ENCODE measurements at places on chromosomes 12 and 14. TPM values are rescaled to one million over a fixed set of nuclear protein-coding genes. Genes with fewer than 3 reads are reported as not detected.

Gene GTF2A1
- total RNA-seq: 29.9 TPM

Gene TBC1D30
- 0.50 TPM for total RNA-seq

Gene KIF26A
- total RNA-seq: 8.2 TPM

Gene GARIN6
- not detected for total RNA-seq

Gene SLC25A47
- not detected for total RNA-seq

Gene TMEM132D
- not detected for total RNA-seq

Gene SEL1L
- 65.3 TPM for total RNA-seq

Gene CLEC14A
- total RNA-seq: 28.1 TPM

Gene ASCL4
- not detected for total RNA-seq

GRCh38 chr14:93128725-93129459 lies 13.2 kb upstream of the ITPK1 start:
- no peaks in the 10 kb centered on the region for H3K36me3 ChIP-seq
- no peak for DNase-seq
- peaks cover 3% of the 10 kb centered on the region for H3K4me1 ChIP-seq
- no peak overlapping the region for H3K4me3 ChIP-seq

DNA sequence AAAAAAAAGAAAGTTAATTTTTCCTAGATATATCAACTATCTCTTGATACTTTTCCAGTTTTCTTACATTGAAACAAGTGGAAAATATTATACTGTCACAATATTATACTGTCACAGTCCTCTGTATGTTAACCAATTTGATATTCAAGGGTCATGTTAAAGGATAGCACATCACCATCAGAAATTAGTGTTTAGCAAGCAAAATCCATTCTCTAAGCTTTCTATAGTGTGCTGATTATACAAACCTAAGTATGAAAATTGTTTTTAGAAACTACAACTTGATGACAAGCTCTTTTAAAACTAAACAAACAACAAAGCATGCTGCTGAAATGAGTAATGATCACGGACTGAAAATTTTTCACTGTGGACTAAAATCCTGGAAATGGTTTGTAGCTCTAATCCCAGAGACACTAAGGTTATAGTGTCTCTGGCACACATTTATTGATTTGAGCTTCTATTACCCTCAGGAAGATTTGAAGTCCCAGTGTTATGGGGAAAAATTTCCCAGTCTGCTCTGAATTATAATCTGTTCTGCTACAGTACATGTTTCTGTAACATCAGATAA lies 9.7 kb downstream of the SPTSSA start:
- DNase-seq: no peak
- H3K27me3 ChIP-seq: no peaks in the 10 kb centered on the region
- no peaks in the 10 kb centered on the region for H3K4me1 ChIP-seq
- H3K4me3 ChIP-seq: no peak overlapping the region
- no peak overlapping the region for H3K27ac ChIP-seq

DNA sequence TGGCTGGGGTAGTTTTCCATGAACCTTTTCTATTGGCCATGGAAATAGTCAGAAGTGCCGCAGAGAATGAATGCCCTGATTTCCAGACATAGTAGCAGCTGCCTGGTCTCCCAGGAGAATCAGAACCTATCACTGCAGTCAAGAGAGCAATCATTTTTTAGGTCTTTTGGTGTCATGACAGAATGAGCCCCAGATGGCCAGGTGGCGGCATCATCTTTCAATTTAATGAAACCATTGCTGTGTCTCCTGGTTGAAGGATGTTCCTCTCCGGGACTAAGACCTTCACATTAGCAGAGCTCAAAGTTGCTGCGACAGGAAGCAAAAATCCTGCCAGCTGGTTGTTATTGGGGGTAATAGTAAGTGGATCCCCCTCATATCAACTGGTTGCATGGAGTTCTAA lies 18.8 kb downstream of the TNFAIP2 start:
- no peak for DNase-seq
- no peak overlapping the region for H3K27ac ChIP-seq
- no peaks in the 10 kb centered on the region for H3K36me3 ChIP-seq
- H3K4me1 ChIP-seq: peaks cover 8% of the 10 kb centered on the region
- H3K4me3 ChIP-seq: no peak overlapping the region

DNA sequence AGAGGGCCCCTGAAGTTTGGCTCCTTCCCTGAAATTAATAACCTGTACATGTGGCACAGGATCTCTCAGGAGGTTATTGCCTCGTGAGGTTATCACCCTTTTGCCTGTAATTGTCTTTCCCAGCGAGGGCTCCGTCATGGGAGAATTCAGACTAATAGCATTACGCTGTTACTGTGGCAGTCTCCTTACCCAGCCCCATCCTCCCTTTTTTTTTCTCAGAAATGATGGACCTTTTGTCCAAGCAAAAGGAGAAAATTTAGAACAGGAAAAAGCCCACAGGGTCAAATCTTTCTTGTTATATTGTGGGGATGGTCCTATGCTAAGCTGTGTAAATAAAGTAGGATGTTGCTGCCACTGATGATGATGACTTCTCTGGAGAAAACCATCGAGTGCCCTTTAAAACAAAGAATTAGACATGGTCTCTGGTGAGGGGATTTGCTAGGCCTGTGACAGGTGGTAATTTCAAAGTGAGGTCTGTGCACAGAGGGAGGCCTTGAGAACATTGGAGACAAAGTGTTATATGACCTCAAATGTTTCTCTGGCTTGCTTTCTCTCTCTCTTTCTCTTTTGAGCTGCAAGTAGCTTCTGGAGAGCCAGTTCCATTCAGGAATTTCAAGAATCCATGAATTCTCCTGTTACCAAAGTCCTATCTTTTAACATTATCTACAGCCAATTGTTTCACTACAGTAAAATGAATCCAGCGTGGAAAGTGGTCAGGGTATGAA lies 357.2 kb downstream of the BMP4 start:
- DNase-seq: no peak
- H3K27ac ChIP-seq: no peak overlapping the region
- H3K27me3 ChIP-seq: no peaks in the 10 kb centered on the region
- no peaks in the 10 kb centered on the region for H3K36me3 ChIP-seq
- H3K4me3 ChIP-seq: no peak overlapping the region

DNA sequence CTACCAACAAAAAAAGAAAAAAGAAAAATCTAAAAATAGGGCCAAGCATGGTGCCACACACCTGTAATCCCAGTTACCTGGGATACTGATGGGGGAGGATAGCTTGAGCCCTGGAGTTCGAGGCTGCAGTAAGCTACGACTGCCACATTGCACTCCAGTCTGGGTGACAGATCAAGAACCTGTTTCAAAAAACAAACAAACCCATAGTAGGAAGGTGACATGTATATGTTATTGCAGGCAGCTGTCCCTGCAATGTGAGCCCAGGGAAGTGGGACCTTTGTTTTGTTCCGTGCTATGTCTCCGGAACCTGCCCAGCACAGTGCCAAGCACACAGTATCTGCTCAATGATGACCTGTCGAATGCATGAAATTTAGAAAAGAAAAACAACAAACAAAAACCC lies 37.2 kb upstream of the YY1 start:
- H3K4me3 ChIP-seq: no peak overlapping the region
- H3K27ac ChIP-seq: no peak overlapping the region
- no peak for DNase-seq
- H3K4me1 ChIP-seq: no peaks in the 10 kb centered on the region
- no peaks in the 10 kb centered on the region for H3K27me3 ChIP-seq
- H3K36me3 ChIP-seq: no peaks in the 10 kb centered on the region

DNA sequence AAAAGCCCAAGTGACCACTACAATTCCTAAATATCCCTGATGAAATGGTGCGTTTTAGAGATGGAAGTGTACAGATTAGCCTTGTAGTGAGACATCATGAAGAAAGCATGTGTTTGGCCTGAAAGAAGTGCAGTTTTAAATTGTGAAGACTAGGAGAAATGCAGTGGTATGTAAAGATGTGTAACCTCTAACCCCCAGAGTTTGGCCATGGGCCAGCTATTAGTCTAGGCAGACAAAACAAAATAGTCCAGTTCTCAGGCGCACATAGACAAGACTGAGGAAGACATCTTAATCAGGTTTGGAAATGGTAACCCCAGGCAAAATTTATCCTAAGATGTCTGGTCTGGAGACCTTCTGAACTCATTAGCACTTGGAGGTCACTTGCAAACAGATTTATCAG lies 23.4 kb downstream of the WBP11 start:
- H3K36me3 ChIP-seq: peaks cover 10% of the 10 kb centered on the region
- DNase-seq: no peak
- no peaks in the 10 kb centered on the region for H3K4me1 ChIP-seq
- H3K27me3 ChIP-seq: no peaks in the 10 kb centered on the region

GRCh38 chr14:49546766-49547165 lies 39.4 kb downstream of the RPS29 start:
- no peaks in the 10 kb centered on the region for H3K4me1 ChIP-seq
- no peak overlapping the region for H3K4me3 ChIP-seq
- DNase-seq: no peak
- no peaks in the 10 kb centered on the region for H3K27me3 ChIP-seq
- no peak overlapping the region for H3K27ac ChIP-seq
- no peaks in the 10 kb centered on the region for H3K36me3 ChIP-seq

- H3K27ac ChIP-seq: no peak overlapping the region
- H3K4me1 ChIP-seq: peaks cover 54% of the 10 kb centered on the region
- no peak for DNase-seq
- no peaks in the 10 kb centered on the region for H3K27me3 ChIP-seq
Observed at GRCh38 chr14:90613453-90613852, 202.8 kb downstream of the TTC7B start.

DNA sequence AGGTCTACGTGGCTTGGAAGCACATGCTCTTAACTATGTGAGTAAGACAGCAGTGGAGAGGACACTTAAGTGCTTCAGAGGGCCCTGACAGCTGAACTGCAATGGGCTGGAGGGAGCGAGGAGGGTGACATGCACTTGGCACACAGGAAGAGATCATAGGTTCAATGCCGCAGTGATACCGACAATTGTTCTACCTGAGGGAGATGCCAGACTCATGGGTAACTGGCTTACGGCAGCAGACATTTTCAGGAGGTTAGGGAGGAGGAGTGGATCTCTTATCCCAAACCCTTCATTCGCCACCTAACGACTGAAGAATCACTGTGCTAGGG lies 68.4 kb downstream of the NTF3 start:
- H3K4me1 ChIP-seq: no peaks in the 10 kb centered on the region
- no peak for DNase-seq
- H3K27ac ChIP-seq: no peak overlapping the region

DNA sequence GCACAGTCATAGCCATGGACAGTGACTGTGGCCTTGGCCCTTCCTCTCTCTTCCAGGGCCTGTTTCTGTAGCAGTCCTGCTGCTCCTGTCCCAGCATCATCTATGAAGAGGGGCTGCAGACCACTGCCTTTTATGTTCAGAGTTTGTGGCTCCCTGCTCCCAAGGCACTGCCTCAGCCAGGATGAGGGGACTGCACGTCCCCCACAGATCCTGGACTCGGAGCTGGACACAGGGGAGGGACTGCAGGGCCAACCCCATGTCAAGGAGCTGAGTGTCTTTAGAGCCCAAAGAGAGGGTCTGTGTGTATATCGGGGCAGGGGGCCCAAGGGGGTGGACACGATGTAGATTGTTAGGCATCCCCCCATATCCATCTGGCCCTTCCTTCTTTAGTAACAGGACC lies 60.6 kb upstream of the DIO3 start:
- H3K27me3 ChIP-seq: peaks cover 60% of the 10 kb centered on the region
- no peaks in the 10 kb centered on the region for H3K4me1 ChIP-seq
- H3K36me3 ChIP-seq: no peaks in the 10 kb centered on the region
- no peak overlapping the region for H3K4me3 ChIP-seq
- H3K27ac ChIP-seq: no peak overlapping the region

- peak overlapping the region; percentile 88 for H3K27ac ChIP-seq
- no peaks in the 10 kb centered on the region for H3K27me3 ChIP-seq
- H3K36me3 ChIP-seq: peaks cover 58% of the 10 kb centered on the region
- no peak overlapping the region for H3K4me3 ChIP-seq
Observed at GRCh38 chr12:57262126-57262822, 11.3 kb upstream of the STAC3 start.

GRCh38 chr14:32087173-32087861 lies 10.2 kb downstream of the ARHGAP5 start:
- H3K4me3 ChIP-seq: no peak overlapping the region
- peaks cover 43% of the 10 kb centered on the region for H3K4me1 ChIP-seq
- H3K27ac ChIP-seq: no peak overlapping the region
- H3K36me3 ChIP-seq: no peaks in the 10 kb centered on the region

GRCh38 chr14:98700748-98701147 lies 571.2 kb downstream of the BCL11B start:
- no peaks in the 10 kb centered on the region for H3K36me3 ChIP-seq
- no peaks in the 10 kb centered on the region for H3K4me1 ChIP-seq
- H3K27ac ChIP-seq: no peak overlapping the region
- DNase-seq: no peak
- H3K4me3 ChIP-seq: no peak overlapping the region

GRCh38 chr12:10557329-10557728 lies 51.6 kb downstream of the EIF2S3B start:
- no peaks in the 10 kb centered on the region for H3K27me3 ChIP-seq
- no peaks in the 10 kb centered on the region for H3K4me1 ChIP-seq
- DNase-seq: no peak
- H3K27ac ChIP-seq: no peak overlapping the region
- H3K36me3 ChIP-seq: no peaks in the 10 kb centered on the region

DNA sequence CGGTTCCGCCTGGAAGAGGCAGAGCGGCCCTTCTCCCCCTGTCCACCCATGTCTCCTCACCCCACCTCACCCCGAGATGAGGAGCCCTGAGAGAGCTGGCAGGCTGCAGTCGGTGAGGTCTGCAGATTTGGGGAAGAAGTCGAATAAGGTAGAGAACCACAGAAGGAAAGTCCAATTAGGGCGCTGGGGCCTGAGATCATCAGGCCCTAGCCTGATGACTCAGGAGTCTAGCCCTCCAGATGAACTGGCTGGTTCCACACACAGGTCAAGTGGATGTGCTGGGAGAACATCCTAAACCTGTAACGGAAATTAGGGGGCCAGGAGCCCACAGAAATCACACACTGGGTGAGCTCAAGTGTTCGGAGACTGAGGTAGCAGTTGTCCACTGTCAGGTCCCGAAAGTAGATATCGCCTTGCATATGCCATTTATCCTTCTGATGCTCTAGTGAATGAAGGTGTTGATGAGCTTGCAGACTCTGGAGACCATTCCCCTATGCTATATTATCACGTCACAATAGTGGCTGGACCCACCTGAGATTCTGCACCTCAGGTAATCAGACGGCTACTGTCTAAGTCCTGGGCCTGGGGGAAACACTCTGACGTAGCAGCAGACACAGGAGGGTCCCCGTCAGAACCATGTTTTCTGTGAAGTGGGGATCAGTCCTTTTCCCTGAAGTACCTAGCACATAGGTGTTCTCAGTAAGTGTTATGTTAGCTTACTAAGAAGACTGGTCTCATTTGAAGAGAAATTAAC lies 886 bp upstream of the METTL17 start:
- peak overlapping the region; percentile 78 for H3K27ac ChIP-seq
- H3K36me3 ChIP-seq: peaks cover 29% of the 10 kb centered on the region
- peak overlapping the region; percentile 82 for H3K4me3 ChIP-seq
- no peaks in the 10 kb centered on the region for H3K27me3 ChIP-seq
- no peak for DNase-seq

DNA sequence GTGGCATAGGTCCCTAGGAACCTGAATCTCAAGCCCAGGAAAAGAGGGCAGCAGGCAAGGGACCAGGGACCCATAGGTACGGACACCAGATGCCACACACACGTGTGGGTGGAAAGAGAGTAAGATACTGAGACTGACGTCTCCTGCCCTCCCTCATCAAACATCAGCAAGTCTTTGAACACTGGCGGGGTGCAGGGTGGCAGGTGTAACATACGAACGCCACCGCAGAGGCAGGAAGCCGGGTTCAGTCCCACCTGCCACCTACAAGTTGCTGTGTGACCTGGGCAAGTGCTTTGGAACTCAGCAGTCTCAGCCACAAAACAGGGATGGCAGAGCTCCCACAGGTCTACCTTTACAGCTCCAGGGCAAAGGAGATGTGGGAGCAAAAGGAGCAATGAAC lies 11.1 kb downstream of the ACTN1 start:
- H3K27me3 ChIP-seq: no peaks in the 10 kb centered on the region
- H3K27ac ChIP-seq: no peak overlapping the region
- H3K4me1 ChIP-seq: peaks cover 67% of the 10 kb centered on the region

GRCh38 chr14:30355431-30355913 lies 203.5 kb upstream of the G2E3 start:
- no peak for DNase-seq
- no peak overlapping the region for H3K27ac ChIP-seq
- no peaks in the 10 kb centered on the region for H3K4me1 ChIP-seq
- no peaks in the 10 kb centered on the region for H3K27me3 ChIP-seq
- H3K36me3 ChIP-seq: no peaks in the 10 kb centered on the region
